ENCODE measurements at places on chromosomes 16 and 17.

GRCh38 chr17:61249649-61250299 lies 149.9 kb upstream of the TBX2 start:
- DNase-seq: no peak

DNA sequence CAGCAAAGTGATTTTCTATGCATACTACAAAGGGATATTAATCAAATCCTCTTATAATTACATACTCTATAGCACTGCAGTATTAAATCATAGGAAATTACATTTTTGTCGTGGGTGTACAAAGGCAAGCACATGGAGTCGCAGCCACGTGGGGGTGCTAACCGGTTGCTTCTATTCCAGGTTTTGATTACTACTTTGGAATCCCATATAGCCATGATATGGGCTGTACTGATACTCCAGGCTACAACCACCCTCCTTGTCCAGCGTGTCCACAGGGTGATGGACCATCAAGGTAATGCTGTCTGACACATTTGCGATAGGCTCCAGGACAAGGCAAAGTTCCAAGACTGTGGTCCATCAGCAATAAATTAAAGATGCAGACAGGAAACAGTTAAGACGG lies 60.1 kb downstream of the ARSG start:
- no peak for DNase-seq

GRCh38 chr17:76130473-76130872 lies 10.6 kb downstream of the FOXJ1 start:
- no peak for DNase-seq

- DNase-seq: no peak
These were observed 61.1 kb downstream of the SIAH1 start for GRCh38 chr16:48323783-48324775.

- no peak for DNase-seq
These were observed 268.2 kb downstream of the STX8 start for GRCh38 chr17:9307313-9307998.

DNA sequence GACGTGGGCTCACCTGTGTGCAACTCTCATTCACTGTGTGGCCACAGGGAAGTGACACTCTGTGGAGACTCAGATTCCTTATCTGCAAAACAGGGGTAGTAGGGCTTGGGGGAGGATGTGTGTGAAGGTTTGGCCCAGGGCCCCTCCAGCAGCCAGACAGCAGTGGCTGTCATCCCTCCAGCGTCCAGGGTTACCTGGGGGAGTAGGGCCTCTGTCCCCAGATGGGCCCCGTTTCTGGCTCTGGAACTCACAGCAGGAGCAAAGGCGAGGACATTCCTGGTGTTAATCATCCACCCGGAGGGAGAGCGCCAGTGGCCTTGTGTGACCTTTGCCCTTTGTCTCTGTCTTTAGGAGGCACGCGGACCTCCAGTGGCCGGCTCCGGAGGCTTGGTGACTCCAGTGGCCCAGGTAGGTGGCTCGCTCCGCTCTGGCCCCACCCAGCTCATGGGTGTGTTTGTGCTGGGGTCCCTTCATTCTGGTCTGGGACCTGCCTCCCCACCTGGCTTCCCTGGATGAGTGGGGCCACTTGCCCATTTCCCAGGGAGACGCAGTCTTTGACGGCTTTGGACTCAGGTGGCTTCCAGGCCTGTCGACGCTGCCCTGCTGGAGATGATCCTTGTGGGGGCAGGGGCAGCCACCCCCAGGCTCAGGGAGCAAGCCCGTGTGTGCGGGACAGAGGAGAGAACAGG lies 166.2 kb downstream of the SEC14L1 start:
- DNase-seq: no peak

DNA sequence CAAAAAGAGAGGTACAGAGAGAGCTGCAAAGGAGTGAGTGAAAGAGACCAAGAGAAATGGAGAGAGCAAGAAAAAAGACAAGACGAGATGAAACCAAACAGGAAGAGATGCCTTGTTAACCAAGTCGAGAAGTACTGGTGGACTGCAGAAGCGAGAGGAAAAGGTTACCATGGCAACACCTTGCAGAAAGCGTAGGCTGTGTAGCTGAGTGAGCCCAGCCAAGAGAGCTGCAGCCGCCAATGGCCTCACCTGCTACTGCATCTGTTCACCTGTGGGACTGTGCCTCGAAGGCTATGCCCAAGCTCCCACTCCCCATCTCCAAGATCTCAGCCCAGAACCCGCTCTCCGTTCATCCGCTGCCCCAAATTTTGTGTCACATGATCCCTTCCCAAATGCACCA lies 161.3 kb downstream of the SLC39A11 start:
- DNase-seq: no peak

GRCh38 chr16:1036166-1036565 lies 36.4 kb upstream of the SSTR5 start:
- no peak for DNase-seq

GRCh38 chr16:4089811-4090301 lies 26.4 kb downstream of the ADCY9 start:
- no peak for DNase-seq

DNA sequence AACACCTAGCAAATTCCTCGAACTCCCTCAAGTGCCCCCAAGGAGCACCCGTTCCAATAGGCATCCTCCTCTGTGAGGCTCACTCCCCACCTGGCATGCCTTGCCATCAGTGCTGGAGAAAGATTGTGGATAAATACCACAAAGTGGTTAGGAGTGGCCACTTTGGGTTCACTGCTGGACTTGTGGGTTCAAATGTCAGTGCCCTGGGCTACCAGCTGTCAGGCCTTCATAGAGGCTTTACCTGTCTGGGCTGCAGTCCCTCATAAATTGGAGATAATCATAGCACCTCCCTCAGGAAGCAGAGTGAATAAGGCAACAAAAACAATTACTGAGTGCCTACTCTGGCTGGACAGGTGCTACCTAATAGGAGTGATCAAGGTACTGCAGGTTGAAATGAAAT lies 1.5 kb upstream of the SYT17 start:
- no peak for DNase-seq

GRCh38 chr16:89375021-89375420 lies 115.3 kb downstream of the ANKRD11 start:
- DNase-seq: no peak

GRCh38 chr17:70945386-70945785 lies 776.1 kb downstream of the KCNJ2 start:
- DNase-seq: no peak

- DNase-seq: no peak
These were observed 65.9 kb downstream of the EMP2 start for GRCh38 chr16:10514369-10515055.

DNA sequence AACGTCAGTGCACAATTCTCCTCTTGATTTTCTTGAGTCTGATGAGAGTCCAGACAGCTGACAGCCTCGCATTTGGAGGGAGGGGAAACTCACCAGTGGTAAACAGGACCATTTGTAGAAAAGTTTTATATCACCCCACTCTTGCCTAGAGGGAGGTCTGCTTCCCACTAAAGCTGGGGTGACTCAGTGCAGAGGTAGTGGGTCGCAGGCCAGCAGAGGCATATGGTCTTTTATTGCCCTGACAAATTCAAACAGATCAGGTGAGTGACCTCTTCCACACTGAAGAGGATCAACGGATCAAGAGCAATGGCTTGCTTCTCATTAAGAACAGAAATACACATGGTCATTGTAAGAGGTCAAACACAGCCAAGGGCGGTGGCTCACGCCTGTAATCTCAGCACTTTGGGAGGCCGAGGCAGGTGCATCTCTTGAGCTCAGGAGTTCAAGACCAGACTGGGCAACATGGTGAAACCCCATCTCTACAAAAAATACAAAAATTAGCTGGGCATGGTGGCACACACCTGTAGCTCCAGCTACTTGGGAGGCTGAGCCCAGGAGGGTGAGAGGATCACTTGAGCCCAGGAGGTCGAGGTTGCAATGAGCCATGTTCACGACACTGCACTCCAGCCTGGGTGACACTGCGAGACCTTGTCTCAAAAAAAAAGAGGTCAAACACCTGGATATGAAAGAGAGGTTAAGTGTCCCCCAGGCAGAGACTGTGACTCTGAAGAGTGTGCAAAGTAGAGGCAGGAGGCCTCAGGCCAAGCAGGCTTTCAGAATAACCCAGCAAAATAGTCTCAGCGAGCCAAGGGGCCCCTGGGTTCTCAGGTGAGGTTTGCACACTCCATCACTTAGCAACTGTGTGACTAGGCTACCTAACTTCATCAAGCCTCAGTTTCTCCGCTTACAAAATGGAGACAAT lies 56.5 kb upstream of the ERN1 start:
- no peak for DNase-seq

DNA sequence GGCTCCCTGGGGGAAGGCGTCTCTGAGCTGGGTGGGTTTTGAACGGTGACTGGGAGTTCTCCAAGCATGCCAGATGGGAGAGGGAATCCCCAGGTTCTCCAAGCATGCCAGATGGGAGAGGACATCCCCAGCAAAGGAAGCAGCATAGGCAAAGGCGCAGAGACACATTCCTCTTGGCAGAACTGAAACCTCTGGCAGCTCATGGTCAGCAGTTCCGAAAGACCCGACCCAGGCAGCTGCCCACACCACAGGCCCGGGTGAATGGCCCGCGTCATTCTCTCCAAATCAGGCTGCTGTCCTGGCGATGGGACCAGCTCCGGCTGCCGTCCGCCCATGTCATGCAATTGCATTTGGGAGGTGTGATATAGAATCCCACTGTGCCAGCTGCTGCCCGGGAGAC lies 8.0 kb downstream of the ZNF469 start:
- DNase-seq: no peak

DNA sequence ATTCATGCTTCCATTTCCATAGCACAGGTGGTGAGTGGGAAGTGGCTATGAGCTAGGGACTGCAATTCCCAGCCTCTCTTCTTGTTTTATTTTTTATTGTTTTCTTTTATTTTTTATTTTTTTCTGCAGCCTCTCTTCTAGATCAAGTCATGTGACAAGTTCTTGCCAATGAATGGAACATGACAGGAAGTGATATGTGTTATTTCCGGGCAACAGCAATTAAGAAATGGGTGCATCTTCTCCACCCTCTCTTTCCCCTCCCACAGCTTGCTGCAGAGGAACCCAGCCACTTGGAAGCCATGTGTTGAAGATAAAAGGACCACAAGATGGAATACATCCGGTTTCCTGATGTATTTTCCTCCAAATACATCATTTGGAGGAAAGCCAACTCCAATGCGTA lies 23.6 kb downstream of the IRX5 start:
- DNase-seq: no peak

- DNase-seq: no peak
These were observed 224.5 kb downstream of the ZNF423 start for GRCh38 chr16:49631187-49632041.

- no peak for DNase-seq
These were observed 307.0 kb upstream of the IRX5 start for GRCh38 chr16:54623636-54624035.

DNA sequence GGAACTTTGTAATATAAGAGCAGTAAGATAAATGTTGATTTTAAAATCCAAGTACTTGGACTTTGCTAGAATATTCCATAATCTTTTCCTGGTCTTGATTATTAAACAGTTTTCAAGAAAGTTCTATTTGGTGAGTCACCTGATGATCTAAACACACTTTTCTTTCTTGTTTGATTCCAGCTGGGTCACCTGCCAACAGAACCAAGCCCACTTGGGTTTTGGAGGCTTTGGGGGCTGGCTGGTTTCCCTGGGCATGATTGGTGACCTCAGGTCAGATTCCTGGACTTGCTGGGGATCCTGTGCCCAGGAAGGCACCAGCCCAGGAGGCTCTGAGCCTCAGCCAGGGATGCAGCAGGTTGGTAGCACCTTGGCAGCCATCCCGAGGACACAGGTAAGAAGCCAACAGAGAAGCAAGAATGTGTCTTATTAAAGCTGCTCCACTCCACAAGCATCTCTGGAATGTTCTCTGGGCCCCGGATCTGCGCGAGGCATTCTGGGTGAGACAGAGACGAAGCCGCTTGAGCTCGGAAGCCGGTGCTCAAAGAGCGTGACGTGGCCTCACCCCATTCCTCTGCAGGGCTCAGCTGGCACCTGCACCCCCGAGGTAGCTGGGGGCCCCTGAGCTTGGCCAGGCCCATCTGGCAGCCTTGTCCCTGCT lies 3.1 kb upstream of the TEX19 start:
- no peak for DNase-seq

- DNase-seq: no peak
These were observed 5.2 kb downstream of the MINK1 start for GRCh38 chr17:4838309-4838785.

GRCh38 chr16:73420676-73421075 lies 372.7 kb upstream of the ZFHX3 start:
- DNase-seq: no peak

DNA sequence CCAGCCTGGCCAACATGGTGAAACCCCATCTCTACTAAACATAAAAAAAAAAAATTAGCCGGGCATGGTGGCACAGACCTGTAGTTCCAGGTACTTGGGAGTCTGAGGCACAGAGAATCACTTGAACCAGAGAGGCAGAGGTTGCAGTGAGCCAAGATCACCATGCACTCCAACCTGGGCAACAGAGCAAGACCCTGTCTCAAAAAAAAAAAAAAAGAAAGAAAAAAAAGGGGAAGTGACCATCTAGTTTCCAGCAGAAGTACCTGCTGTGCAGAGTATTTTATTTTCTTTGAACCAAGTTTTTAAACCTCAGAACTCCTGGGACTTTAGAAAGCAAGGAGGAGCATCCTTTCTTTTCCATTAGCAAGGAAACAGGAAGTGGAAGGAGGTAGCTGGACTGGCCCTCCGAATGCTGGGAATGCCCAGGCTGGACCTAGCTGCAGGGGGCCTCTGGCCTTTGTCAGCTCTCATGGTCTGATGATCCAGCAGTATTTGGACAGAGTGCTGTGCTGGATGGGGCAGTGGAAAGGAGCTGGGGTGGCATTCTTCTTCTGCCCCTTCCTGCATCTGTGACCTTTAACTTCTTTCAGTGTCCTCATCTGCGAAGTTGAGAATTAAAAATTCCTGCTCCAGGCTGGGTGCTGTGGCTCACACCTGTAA lies 6.6 kb downstream of the GID4 start:
- DNase-seq: no peak

DNA sequence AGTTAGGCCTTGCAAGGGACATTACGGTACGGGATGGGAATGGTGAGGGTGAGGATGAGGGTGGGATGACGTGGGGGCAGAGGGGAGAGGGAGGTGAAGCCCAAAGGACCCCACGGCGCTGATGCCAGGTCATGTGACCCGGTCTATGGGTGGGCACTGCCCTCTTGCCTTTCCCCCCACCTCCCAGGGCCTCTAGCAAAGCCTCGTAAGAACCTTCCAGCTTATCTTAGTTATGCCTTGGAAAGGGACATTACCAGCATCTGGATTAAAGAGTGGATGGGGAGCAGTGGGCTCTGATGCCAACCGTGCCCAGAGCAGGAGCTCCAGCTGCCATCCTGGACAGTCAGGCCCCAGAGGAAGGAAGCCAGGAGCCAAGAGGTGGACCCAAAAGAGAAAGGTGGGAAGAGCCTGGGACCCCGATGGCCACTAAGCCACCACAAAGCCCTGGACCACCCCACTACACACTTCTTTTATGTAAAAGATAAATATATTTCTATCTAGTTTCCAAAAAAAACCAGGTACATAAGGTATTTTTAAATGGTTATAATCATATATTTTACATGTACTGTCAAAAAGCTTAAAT lies 40.9 kb downstream of the TK2 start:
- DNase-seq: no peak

- DNase-seq: no peak
These were observed 22.8 kb upstream of the IRX3 start for GRCh38 chr16:54309341-54309740.

GRCh38 chr16:49766225-49766624 lies 89.7 kb downstream of the ZNF423 start:
- DNase-seq: no peak

- DNase-seq: no peak
These were observed 17.3 kb upstream of the XYLT2 start for GRCh38 chr17:50328363-50329325.

GRCh38 chr16:28607116-28607623 lies 2.7 kb downstream of the SULT1A1 start:
- no peak for DNase-seq

- DNase-seq: no peak
These were observed at the start of gene CBFA2T3 for GRCh38 chr16:88977018-88977811. Gene CBFA2T3 (minus strand): TSS chr16:88977207. CDS start chr16:88976807, 400 bp downstream.

- no peak for DNase-seq
These were observed 51.6 kb downstream of the TEX14 start for GRCh38 chr17:58640202-58640601.
